ENCODE measurements at places on chromosomes 1 and 21.

DNA sequence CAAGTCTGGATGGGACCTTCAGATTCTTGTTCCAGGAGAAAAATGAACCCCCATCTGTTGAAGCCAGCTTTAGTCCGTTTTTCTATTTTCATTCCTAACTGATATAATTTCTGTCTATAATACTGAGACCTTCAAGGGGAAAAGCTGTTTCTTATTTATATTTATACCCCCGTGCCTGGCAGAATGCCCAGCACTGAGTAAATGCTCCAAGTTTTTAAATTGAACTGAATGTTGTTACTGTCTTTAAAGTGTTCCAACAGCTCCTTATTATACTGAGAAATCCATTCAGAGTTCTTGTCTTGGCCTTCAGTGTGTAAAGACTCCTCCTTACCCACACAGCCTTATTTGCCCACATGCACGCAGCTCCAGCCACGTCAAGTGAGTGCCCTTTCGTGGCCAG is 178.6 kb upstream of the HMGB4 start:
- DNase-seq = no peak

GRCh38 chr1:1006305-1007159 is 6.6 kb upstream of the HES4 start:
- DNase-seq = no peak

GRCh38 chr1:15418806-15419515 is 9.3 kb downstream of the EFHD2 start:
- DNase-seq = no peak

DNA sequence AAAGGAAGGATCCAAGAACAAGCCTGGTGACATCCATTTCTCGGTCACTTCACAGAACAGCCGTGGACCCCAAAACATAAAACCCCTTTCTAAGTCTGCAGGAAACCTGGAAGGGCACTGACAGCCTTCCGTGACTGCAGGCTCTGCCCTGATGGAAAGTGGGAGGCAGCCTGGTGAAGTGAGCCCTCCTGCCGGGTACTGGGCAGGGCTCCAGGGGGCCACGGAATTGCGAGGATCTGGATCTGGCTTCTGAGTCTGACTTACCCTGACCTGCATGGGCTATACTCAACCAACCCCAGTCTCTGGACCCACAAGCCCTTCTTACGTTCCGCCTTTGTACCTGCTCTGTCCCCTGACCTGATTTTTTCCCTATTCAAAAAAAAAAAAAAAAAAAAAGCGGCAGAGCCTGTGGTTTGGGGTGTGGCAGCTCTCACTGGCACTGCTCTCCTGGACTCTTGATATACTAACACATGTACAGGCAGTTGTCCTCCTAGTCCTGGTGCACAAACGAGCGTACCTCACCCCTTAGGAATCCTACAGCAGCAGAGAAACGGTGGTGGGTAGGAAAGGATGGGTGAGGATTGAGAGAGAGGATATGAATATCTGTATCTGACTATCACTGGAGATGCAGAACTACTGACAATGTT is 82.9 kb downstream of the BEND5 start:
- no peak for DNase-seq

GRCh38 chr1:69055194-69055593 is 512.5 kb upstream of the LRRC7 start:
- no peak for DNase-seq

- no peak for DNase-seq
Observed at GRCh38 chr1:58422436-58422835, 124.1 kb downstream of the OMA1 start.

- DNase-seq = no peak
Observed at GRCh38 chr1:214453109-214453722, 98.2 kb downstream of the PTPN14 start.

GRCh38 chr1:199735660-199736059 is 291.9 kb upstream of the NR5A2 start:
- no peak for DNase-seq

DNA sequence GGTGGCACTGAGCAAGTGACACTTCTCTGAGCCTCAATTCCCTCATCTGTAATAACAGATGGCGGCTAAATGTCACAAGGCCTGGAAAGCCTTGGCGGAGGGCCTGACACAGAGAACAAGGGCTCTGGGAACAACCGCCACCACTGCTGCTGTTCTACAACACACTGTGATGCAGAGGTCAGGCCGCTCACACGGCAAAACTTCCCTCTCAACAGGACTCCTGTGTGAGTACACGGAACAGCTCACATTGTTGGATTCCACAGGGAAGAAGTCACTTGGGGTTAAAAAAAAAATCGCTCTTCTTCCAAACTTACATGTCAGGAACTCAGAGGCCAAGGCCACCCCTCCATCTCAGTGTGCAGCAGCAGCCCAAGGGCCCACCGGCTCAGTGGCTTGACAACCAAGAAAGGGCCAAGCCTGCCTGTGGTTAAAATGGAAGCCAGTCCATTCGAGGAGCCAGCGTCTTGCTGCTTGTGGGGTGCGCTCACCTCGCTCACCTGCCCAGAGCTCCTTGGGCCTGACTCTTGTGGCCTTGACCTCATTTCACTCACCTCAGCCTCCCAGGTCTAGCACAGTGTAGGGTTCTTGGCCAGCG is 101.1 kb downstream of the RAVER2 start:
- DNase-seq = no peak

GRCh38 chr1:206909883-206910318 is 11.8 kb downstream of the FCMR start:
- DNase-seq = no peak

GRCh38 chr21:27700974-27701614 is 734.2 kb upstream of the ADAMTS5 start:
- DNase-seq = peak; percentile 77

- peak; percentile 73 for DNase-seq
Observed at GRCh38 chr1:234725177-234726132, 115.5 kb upstream of the IRF2BP2 start.

DNA sequence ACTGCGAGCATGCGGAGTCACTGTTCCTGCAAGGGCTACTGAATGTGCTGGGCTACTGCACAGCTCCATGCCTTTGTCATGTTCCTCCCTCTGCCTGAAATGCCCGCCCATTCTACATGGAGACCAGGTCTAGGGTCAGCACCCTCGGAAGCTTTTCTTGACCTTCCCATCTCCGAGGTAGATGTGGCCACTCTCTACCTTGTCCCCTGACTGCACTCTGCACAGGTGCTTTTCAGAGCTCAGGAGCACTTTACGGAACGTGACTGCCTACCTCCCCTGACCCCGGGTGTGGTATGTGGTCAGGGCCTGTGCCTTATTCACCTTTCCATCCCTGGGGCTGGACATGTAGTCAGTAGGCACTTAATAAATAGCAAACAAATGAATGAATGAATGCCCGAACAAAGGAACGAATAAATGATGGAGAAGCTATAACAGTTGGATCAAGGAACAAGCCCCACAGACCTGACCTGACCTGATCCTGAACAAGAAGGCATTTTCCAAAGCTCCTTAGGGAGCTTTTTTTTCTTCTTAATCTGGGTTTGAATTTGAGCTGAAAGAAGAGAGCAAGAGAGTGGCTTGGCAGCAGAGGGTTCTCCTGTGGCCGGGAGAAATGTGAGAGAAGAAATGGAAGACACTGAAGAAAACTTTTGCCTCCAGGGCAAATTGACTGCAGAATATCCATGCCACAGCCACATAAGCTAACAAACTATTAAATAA is 7.9 kb downstream of the RD3 start:
- DNase-seq = no peak

DNA sequence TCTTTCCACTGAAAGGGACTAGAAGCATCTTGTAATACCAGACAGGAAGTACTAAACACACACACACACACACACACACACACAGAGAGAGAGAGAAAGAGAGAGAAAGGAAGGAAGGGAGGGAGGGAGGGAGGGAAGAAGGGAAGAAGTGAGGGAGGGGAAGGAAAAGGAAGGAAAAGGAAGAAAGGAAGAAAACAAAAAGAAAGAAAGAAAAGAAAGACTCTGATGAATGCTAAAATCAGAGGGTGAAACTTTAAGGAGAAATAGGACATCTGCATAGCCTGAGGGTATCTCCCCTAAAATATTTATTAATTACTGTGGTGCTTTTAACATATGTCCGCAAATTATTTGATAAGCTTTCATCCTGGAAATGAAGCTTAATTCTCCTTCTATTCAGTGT is 10.6 kb downstream of the TRIT1 start:
- no peak for DNase-seq

- no peak for DNase-seq
Observed at GRCh38 chr1:202076050-202076511, 46.6 kb upstream of the GPR37L1 start.

DNA sequence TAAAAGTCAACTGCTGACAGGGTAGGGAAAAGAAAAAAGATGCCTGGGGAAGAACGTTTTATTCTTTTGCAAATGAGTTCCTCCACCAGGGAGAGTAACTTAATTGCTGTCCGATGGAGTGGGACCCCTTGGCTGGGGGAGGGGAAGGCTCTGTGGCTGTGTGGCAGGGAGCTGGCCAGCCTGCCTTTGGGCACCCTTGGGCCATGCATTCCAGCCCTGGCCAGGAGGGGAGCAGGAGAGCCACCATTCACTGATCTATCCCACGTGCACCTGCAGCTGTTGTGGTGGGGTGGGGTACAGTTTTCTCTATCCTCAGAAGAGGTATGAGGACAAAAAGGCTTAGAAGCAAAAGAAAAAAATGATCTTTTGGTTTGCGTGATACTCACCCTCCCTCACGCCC is 116.9 kb downstream of the KCNK1 start:
- no peak for DNase-seq

- no peak for DNase-seq
Observed at GRCh38 chr1:206658981-206659273, 23.6 kb downstream of the DYRK3 start.

DNA sequence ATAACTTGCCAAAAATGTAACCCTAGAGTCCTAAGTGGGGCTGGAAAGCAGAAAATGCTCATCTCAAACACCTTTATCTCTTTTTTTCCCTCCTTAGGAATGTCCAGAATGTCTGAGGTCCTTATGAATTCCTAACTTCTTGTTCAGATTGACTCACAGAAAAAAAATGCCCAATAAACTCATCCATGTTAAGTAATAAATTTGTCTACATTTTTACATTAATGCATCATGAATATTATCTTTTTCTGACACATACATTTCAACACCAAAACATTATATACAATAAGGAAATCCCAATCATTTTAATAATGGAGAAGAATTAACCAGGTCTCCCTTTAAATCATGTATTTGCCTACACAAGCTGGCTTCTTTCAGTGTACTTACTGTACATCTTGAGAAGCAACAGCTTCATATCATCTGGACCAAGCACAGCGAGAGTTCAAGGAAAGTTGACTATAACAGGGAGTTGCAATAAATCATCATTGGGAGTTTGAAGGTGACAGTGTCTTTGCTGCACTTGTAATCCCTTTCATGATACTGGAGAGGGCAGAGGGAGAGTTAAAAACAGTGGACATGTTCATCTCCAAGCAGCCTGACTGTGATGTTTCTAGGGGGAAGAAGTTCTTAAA is 565.2 kb downstream of the LTN1 start:
- no peak for DNase-seq

- DNase-seq = no peak
Observed at GRCh38 chr1:224053456-224053855, 60.5 kb upstream of the FBXO28 start.

- DNase-seq = peak; percentile 31
Observed at GRCh38 chr1:228490120-228491078, 3.2 kb downstream of the RNF187 start.

- DNase-seq = no peak
Observed at GRCh38 chr1:228863776-228864175, 128.5 kb downstream of the RHOU start.

- no peak for DNase-seq
Observed at GRCh38 chr1:152170287-152170905, 11.4 kb upstream of the RPTN start.

GRCh38 chr1:185279571-185279970 is 37.5 kb downstream of the IVNS1ABP start:
- no peak for DNase-seq

DNA sequence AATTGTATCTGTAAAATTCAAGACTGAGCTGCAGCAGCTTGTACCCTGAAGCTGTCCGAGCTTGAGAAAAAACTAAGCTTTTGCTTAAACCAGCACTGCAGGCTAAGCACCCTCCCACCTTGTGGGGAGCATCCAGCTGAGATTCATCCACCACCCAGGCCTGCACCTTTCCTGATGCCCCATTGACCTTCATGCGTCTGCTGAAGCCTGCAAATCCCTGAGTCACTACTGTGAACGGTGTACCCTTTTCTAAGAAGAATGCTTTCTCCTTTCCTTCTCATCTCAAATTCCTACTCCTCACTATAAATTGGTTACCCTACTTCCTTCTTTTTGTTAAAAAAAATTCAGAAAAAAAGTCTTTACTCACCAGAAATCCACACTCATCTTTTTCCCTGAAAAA is 90.9 kb upstream of the RGS18 start:
- no peak for DNase-seq

GRCh38 chr1:53449021-53449420 is 10.2 kb upstream of the DMRTB1 start:
- DNase-seq = no peak
